ENCODE measurements at places on chromosomes 3 and 15.
A peak's percentile ranks its signal among the peaks of the same experiment; 100 is the strongest.

GRCh38 chr3:172478116-172478515, 29.9 kb upstream of the GHSR start:
- DNase-seq = no peak

- DNase-seq = no peak
Observed at GRCh38 chr3:35528728-35529127, 110.6 kb upstream of the ARPP21 start.

- no peak for DNase-seq
Observed at GRCh38 chr3:27714692-27715453, 7.2 kb downstream of the EOMES start.

DNA sequence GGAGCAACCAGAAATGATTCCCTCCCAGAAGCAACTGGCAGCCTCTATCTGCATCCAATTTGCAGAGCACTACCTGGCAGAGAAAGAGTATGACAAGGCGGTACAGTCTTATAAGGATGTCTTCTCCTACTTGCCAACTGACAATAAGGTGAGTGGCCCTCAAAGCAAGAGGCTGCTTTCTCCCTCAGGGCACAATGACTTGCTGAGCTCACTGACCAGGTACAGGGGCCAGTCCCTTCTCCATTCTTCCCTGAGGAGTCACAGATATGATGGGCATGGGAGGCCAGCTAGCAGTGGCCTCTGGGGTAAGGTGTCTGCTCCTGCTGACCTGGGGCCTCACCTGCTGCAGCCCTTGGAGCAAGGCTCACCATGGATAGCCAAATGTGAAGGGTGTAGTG, 20.3 kb downstream of the CSRNP1 start:
- no peak for DNase-seq

DNA sequence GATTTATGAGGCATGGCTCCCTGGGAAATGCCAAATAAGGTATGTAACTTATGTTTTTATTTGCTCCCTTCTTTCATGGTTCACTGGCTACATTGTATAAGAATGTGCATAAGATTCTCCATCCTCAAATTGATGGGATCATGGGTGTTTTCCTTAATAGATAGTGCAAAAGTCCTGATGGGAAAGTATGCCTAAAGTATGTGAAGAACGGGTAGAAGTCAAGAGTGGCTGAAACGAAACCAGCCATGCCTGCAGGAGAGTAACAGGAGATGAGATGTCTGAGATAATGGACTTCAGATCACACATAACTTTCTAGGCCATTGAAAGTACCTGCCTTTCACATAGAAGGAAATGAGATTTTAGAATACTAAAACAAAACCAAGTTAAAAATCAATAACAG, 56.5 kb downstream of the ZBBX start:
- no peak for DNase-seq

GRCh38 chr3:159273608-159274007, 471.8 kb downstream of the MFSD1 start:
- no peak for DNase-seq

- DNase-seq = no peak
Observed at GRCh38 chr3:136954251-136954650, 3.5 kb upstream of the IL20RB start.

DNA sequence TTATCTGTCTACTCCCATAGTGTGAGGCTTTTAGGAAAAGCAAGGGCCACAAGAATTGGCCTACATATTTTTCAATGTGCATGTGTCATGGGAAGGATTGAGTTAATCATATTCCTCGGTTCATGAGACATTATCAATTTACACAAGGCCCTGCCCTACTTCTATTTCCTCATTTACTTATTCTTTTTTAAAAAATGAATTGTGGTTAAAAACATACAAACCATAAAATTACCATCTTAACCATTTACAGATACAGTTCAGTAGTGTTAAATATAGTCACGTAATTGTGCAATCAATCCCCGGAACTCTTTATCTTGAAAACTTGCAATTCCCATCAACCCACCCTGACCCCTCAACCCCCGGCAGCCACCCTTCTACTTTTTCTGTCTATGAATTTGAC, 284.0 kb upstream of the GADL1 start:
- DNase-seq = no peak

GRCh38 chr3:16174976-16175901, 759 bp downstream of the GALNT15 start:
- DNase-seq = no peak

DNA sequence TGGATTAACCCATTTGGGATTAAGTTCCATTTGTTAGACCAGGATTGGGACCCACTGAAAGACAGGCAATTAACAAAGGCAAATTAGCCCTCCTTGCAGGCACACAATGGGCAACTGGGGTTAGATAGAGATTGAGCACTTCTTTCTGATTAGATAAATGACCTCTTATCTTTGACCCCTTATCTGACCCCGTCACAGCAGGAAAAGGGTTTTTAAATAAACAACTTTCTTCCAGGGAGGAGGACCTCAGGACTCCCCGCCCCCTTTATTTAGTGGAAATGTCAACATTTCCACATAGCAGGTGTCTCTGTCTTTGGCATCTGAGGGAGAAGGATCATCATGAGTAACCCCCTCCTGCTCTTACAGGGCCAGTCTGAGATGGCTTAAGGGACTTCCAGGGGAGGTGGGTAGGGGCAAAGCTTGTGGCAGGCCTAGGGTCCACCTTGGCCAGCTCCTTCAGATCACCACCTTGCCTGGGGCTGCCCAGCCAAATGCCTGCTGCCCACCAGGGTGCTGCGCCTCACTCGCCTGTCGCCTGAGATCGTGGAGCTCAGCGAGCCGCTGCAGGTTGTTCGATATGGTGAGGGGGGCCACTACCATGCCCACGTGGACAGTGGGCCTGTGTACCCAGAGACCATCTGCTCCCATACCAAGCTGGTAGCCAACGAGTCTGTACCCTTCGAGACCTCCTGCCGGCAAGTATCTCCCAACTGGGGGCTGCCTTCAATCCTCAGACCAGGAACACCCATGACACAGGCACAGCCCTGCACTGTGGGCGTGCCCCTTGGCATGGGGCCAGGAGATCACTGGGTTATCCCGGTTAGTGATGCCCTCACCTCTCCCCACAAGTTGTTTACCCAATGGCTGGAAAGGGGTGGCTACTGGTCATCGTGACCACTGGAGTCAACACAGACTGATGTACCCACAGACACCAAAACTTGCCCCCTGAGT, 2.6 kb upstream of the WDR6 start:
- DNase-seq = no peak

- no peak for DNase-seq
Observed at GRCh38 chr3:159974-160373, 36.6 kb upstream of the CHL1 start.

DNA sequence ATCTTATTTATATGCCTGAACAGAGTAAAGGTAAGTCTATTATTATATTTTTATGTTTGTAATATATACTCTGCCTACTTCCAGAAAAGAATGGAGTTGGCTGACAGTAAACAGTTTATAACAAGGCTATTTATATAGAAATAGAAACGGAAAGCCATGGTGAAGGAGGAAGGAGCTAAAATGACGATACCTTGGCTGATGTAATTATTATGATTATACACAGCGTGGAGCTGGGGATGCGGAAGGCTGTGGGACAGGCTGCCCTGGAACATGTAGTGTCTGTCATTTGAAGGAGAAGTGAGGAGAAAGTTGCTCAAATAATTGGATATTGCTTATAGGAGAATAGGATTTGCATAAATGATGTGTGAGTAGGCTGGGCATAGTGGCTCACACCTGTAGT, 37.8 kb downstream of the CEMIP start:
- no peak for DNase-seq

GRCh38 chr15:99084965-99085364, 19.9 kb upstream of the SYNM start:
- no peak for DNase-seq

DNA sequence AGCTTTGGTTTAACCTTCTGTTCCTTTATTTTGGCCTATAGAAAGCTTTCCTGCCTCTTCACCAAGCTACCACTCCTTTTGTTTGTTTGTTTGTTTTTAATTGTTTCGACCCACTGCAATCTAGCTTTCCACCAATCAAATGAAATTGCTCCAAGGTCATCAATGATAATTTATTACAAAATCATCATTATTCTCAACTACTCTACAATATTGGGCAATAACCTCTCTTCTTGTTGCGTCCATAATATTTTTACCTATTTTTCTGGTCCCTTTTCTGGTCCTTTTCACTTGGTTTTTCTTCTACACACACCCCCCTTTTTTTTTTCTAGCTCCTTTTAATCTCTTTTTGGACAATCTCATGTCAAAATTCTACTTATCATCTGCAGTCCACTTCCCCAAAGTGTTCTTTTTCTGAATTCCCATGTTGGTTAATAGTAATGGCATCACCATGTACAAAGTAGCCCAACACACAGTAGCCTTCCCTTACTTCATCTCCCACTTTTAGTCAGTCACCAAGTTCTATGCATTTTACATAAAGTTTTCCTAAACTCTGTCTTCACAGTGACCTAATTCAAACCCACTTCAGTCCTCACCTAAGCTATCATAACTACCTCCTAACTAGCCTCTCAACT, 11.0 kb upstream of the ANKRD28 start:
- DNase-seq = no peak

DNA sequence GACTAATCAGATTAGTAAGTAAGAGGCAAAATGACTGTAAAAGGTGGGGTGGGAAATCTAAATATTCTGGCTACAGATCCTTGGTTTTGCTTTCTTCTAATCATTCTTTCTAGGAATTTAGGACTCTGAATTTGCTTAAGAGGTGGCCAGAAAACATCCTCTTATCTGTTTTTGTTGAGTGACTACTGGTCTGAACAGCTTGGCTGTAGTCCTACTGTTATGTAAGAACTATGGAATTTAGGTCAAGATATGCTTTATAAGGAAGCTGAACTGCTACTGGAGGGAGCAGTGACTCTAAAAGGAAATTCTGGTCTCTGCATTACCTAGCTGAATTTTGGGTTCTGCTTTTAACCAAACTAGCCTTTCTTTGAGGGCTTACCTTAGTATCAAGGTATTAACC, 33.5 kb upstream of the CSPG5 start:
- DNase-seq = no peak

- DNase-seq = no peak
Observed at GRCh38 chr3:142489572-142490323, 41.9 kb upstream of the XRN1 start.

DNA sequence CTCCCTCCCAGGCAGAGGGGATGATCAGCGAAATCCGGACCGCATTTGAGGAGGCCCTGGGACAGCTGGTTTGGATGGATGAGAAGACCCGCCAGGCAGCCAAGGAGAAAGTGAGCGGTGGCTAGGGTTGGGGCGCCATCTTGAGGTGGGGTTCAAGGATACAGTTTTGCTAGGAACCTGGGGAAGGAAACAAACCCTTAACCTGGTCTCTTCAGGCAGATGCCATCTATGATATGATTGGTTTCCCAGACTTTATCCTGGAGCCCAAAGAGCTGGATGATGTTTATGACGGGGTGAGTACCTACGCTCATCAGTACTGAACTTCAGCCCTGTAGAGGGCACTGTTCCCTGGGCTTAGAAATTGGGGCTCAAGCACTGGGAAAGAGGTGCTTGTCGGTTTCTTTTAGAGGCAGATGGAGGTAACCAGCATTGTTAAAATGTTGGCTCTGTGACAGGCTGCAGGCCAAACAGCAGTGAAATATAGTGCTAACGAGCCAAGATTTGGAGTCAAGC, 9.6 kb upstream of the PSMD2 start:
- peak; percentile 48 for DNase-seq

- no peak for DNase-seq
Observed at GRCh38 chr3:101847328-101847727, 2.0 kb upstream of the NFKBIZ start.

DNA sequence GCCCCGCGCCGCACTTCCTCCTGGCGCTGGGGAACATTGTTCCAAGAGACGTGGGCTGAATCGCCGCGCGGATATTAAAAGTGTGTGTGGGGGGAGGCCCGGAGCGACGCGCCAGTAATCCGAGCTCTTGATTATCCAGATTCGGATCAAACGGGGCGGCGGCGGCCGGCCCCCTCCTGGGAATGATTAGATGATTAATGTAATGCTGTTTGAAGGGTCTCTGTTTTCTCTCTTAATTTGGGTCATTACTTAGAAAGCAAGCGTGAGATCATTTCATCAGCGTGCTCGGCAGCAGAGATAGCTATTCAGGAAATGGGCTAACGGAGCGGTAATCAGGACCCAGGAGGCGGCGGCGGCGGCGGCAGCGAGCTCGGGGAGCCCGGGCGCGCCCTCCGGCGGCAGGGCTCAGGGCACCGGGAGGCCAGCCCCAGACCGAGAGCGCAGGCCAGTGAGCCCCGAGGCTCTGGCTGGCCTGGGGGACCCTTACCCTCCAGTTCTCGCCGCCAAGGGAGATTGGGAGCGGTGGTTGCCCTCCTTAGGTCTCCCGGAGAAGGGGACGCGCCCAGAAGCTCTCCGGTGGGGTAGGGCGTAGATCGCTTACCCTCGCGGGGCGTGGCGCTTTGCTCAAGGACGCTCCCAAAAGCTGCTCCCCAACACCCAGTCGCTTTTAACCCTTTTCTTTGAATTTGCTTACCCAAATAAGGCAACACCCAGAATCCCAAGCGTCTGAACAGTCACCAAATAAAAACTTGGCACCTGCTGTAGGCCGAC, 4.5 kb downstream of the FEZF2 start:
- no peak for DNase-seq

- no peak for DNase-seq
Observed at GRCh38 chr3:23760871-23761373, 44.8 kb upstream of the UBE2E1 start.

GRCh38 chr3:4986175-4986781, 7.0 kb downstream of the BHLHE40 start:
- no peak for DNase-seq

DNA sequence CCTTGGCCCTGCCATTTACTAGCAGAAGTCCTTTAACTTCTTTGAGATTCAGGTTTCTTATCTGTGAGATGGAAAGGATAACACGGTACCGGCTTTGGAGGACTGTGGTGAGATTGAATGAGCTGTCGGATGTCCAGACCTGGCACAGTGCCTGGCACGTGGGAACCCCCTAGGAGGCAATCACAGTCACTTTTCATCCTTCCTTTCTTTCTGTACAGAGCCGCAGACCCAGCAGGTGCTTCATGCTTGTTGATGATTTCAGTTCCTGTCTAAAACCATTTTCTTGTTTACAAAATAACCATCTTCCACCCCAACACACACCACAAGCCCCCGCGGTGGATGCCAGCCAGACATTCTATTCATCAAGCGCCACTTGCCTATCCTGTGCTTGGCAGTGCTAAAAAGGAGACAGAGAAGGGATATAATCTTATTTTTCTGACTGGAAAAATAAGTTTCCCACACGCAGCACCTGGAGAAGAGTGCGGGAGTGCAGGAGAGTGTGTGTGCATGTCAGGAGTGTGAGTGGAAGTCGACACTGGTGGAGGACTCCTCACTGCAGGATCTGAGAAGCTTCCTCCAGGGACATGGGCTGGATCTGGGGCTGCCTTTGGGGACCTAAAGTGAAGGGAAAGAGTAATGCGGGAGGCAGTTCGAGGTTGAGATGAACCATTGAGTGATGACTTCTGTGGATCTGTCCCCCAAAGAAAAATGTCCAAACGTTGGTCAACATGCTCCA, 85.7 kb downstream of the ST6GAL1 start:
- DNase-seq = no peak

- no peak for DNase-seq
Observed at GRCh38 chr3:8532251-8532871, 30.7 kb downstream of the LMCD1 start.
